ENCODE measurements at places on chromosomes 6 and 20. TPM values are rescaled to one million over a fixed set of nuclear protein-coding genes. Genes with fewer than 3 reads are reported as not detected.

The HFE gene
- polyA plus RNA-seq = 6.1 TPM

The MATN4 gene
- polyA plus RNA-seq = not detected

The DTNBP1 gene
- polyA plus RNA-seq = 9.3 TPM

The DEFB126 gene
- not detected for polyA plus RNA-seq

The PLG gene
- not detected for polyA plus RNA-seq

The FAM184A gene
- polyA plus RNA-seq = 1.1 TPM
